HT1080 (cell line): ENCODE measurements at places on chromosomes 7 and 10. TPM values are rescaled to one million over a fixed set of nuclear protein-coding genes. Genes with fewer than 3 reads are reported as not detected.

Gene SEMA3E
- not detected in 2 replicates for total RNA-seq

Gene DNAJB9
- total RNA-seq: 25.4 and 27.5 TPM in 2 replicates

Gene CHAT
- total RNA-seq: not detected in 2 replicates

Gene EPHB6
- total RNA-seq: 1.5 and 4.0 TPM in 2 replicates

Gene WASHC2A
- 21.1 and 26.1 TPM in 2 replicates for total RNA-seq

Gene LRRC4
- not detected in 2 replicates for total RNA-seq

GRCh38 chr10:79081353-79082034, 12.7 kb downstream of the ZMIZ1 start:
- DNase-seq: peak; percentile 61

DNA sequence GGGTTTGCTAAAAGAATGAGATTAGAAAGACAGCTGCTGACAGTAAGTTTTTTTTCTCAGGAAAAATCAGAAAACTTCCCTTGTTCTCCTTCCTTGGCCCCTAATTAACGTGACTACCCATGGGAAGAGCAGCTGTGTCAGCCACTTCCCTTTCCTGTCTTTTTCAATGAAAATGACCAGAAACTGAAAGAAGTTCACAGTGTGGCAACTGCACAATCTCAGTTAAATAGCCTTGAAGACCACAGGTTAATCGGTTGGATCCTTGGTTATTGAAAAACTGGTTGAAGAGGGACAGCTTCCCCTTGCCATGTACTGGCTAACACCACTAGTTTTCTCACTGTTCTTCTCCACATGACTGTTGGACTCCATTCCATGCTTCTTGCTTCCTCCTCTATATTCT, 148.8 kb upstream of the AGR3 start:
- DNase-seq: no peak

DNA sequence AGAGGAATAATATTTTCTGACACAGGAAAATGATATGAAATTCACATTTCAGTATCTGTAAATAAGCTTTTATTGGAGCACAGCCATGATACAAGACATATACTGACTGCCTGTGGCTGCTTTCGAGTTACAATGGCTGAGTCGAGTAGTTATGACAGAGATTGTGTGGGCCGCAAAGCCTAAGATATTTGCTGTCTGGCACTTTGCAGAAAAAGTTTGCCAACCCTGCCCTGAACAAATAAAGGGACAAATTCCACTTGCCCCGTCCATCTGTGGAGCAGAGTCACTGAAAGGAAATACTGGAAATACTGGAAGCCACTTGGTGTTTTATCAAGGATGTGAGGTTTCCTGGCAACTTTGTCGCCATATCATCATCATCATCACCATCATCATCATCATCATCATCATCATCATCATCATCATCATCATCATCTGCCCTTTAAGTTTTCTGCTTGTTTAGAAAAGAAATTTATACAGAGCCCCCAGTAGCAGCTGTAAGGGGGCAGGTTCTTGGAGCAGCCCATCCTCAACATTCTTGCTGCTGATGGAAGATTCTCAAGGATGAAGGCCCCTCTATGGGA, 85.8 kb downstream of the TCF7L2 start:
- no peak for DNase-seq

DNA sequence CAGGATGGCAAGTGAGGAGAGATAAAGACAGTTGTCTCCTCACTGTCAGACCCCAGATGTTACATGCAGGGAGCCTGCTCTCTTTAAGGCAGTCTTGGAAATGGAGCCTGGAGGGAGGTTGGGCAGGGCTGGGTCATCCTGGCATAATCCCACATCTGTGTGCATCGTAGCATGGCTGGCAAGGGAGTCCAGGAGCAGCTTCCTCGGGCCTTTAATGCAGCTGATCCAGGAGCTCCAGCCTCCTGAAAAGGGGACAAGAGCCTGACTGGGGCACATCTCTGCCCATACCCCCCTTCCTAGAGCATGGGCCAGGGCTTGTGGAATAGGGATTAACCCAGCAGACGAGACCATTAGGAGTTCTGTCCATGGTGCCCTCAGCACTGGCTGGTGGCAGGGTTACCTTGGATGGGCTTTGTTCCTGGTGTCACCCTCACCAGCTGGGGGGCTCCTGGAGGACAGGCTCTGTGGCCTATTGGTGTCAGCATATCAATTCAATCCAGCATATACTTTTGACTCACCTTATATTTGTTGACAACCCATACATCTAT, 34.9 kb downstream of the TBATA start:
- no peak for DNase-seq

DNA sequence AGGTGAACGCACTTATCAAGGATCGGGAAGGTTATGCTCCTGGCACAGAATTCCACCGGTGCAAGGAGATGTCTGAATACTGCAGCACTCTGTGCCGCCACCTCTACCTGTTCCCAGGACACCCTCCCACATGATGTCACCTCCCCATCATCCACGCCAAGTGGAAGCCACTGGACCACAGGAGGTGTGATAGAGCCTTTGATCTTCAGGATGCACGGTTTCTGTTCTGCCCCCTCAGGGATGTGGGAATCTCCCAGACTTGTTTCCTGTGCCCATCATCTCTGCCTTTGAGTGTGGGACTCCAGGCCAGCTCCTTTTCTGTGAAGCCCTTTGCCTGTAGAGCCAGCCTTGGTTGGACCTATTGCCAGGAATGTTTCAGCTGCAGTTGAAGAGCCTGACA, 11.0 kb upstream of the CLCN1 start:
- no peak for DNase-seq

DNA sequence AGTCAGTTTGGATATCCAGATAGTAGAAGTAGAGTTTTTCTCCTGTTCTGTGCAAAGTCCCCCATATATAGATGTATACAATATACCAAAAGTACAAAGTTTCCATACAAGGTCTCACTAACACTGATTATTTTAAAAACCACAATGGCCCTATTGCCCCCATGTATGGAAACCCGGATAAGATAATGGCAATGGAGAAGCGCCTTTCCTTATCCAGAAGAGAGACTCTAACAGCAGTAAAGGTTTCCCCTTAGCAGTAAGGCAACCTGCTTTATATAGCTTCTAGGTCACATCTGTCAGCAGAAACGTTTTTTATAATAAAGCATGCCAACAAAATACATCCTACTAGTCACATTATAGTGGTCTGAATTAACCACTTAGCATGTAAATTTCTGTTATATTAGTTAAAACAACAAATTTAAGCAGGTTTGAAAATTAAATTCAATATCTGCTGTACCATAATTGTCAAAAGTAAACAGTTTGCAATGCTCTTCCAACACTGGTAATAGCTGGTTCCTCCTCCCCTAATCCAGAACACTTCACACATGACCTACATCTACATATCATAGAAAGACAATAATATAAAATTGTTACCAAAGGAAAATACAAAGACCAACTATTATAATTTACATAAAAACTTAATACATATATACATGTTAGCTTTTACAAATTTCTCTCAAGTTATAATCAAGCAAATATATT, 22.4 kb downstream of the USP6NL start:
- no peak for DNase-seq

GRCh38 chr10:116973946-116974455, 31.0 kb downstream of the SHTN1 start:
- DNase-seq: no peak

DNA sequence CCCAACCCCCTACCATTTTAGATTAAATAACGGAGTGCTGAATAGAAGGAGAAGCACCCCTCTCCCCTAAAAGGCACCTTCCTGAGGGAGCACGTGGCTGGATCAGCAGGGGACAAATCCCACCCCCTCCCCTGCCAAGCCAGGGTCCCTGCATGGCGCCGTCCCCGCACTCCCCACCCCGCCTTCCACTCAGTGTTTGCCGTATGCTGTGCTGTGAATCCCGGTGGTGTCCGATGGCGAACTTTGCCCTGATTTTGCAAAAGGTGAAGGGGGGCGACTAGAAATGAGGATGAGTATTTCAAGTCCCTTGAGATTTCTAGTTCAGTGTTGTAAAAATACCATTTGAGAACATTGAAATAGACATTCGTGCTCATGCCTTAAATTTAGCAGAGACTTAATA, 83.5 kb upstream of the SH2B2 start:
- DNase-seq: no peak

- DNase-seq: no peak
Measured at GRCh38 chr10:103632247-103632642, 138.7 kb downstream of the NEURL1 start.

DNA sequence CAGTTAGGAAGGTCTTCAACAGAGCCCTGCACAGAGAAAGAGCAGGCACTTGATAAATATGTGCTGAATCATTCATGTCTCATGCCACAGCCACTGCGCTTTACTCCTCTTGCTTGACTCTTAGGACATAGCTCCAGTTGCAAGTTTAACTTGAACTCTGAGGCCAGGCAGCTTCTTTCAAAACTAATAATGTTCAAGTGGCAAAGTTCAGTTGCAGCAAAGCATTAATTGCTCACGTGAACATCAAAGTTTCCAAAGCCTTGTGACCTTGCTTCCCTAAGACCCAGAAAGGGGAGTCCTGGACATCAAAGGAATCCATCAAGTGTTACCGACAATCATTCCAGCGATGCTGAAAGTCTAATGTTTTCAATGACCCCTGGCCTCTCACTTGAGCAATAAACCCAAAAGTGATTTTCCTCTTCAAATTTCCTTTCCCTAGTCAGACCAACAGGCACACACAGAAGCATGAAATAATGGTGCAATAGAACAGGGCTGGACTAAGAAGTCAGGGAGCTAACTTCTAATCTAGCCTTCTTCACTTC, 21.8 kb upstream of the TECTB start:
- DNase-seq: no peak

DNA sequence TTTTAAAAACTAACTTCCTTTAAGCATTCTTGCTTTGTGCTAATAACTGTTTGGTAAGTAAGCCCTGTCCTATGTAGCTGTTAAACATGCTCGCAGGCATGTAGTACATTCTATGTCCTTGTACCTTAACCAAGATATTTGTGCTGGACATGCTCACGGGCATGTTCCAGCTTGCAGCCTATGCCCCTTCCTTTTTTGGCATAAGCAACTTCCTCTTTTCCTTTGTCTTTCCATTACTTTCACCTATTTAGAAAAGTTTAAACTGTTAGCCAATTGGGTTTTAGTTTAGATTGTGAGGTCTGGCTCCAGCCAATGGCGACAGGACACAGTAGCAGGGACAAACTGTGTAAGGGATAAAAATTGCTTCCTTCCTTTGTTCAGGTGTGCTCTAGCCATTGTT, 14.4 kb upstream of the APBB1IP start:
- DNase-seq: no peak

DNA sequence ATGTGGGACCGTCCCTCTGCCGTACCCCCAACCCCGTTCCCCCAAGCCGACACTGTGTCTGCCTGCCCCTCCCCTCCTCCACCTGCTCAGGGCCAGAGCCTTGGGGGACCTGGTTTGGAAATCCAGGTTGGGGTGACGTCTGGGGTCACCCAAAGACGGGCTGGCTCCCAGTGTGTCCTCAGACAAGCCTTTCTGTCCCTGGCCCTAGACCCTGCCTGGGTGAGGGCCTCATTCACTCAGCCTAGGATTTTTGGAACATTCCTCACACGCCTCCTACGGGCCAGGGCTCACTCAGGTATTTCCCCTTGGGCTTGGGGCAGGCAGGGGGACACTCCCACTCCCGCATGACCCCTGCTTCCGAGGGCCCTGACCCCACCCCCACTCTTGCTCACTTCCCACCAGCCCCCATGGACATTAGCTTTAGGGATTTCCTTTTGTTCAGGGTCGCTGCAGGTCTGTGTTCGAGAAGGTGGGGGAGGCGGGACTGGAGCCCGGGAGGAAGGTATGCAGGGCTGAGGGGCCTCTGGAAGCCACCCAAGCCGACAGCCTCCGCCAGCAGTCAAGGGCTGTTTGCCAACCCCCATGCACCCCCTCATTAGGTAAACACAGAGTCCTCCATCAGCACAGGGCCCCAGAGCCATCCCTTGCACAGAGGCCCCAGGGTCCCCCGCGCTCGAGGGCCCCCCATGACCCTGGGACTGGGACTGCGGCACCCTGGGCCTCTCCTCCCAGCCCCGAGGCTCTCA, 35.1 kb downstream of the PDGFA start:
- no peak for DNase-seq

DNA sequence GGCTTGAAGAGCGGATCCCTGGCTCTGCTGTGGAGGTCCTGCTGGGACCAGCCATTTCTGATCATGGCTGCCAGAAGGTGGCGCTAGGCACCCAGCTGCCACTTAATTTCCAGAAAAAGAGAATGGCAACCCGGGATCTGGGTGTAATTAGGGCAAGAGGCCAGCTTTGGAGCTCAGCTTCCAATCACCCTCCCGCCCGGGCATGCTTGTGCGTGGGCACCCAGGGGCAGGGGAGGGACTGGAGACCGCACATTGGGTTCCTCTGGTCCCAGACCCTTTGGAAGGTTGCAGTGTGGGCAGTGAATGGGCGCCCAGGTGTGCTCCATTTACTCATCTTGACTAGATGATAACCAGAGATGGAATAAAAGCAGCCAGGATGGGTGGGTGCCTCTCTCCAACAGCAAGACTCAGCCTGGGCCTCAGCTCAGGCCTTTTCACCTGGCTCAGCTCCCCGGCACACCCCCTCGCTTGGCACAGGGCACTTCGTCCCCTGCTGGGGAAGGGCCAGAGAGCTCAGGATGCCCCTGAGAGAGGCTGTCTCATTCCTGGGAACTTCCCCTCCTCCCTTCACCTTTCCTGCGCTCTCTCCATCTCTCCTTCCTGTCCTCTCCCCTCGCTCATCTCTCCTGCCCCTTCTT, 14.7 kb downstream of the FAM241B start:
- DNase-seq: peak; percentile 64

GRCh38 chr10:84706875-84707274, 378.5 kb downstream of the CCSER2 start:
- DNase-seq: peak; percentile 73

DNA sequence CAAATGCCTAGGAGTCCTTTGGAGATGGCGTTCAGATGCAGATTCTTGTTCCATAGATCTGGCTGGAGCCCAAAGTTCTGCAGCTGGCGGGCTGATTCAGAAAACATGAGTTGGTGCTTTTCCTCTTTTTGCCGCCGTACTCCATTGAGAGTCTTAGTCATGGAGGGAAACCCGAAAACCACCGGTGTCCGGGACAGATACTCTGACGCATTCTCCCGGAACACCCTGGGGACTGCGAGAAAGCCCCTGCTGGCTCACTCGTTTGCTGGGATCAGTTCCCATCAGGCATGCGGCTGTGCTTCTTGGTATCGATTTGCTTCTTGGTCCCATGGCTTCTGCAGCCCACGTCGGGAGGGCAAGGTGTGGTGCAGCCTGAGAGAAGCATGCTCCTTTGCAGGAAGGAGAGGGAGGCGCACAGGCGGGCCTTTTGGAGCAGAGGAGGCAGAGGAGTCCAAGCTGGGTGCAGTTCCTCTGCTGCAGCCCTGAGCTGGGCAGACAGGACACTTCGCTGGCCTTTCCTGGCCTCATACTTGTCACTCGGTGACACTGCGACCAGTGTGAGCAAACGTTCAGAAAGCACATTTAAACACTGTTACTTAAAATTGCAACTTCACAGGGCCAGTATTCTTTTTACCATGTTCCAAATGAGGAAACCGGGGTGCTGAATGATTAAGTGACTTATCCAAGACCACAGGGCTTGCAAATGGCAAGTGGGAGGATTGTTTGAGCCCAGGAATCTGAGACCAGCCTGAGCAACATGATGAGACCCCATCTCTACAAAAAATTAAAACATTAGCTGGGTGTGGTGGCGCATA, 30.6 kb upstream of the PFKFB3 start:
- peak; percentile 97 for DNase-seq
